GM03348 (cell line): ENCODE measurements at places on chromosomes 7 and 10.

GRCh38 chr10:22651276-22651980, 63.0 kb downstream of the PIP4K2A start:
- DNase-seq: no peak

DNA sequence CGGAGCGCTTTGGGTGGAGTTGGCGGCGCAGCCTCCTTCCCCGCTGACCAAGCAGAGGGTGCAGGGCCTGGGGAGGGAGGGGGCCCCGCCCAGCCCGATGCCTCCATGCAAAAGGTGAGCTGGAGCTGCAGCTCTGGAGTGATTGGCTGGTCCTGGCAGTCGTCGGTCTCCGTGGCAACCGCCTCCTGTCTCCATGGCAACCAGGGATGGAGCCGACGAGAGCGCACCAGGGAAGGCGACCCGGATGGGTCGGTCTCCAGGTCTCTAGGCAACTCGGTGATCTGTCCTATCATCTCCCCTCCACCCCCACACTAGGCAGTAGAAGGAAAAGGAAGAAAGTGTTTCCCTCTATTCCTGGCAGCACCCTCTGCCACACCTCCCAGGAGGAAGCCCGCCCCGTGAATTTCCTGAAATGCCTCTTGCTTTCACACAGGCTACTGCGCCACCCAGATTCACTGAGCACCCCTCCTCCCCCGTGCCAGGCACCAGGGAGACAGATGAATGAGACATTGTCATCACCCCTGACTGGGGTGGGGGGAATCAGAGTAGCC, 647 bp upstream of the NACAD start:
- peak; percentile 74 for DNase-seq

DNA sequence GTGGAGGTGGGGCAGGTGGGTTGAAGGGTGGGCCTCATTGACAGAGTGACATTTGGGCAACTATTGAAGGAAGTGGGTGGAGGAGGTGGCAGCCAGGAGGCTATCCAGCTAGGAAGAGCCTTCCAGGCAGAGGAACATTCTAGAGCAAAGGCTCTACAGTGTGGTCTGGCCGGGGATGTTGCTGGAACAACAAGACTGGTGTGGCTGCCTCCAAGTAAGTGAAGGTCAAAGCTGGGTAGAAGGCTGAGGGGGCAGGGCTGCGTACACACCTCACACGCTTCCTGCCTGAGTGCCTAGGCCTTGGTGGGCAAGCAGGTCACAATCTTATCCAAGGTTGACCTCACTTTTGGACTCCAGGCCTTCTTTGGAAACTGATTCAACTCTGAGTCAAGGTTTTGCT, 6.6 kb downstream of the CPA1 start:
- no peak for DNase-seq

- DNase-seq: peak; percentile 23
These were observed 10.7 kb downstream of the CUTC start for GRCh38 chr10:99742701-99743100.

DNA sequence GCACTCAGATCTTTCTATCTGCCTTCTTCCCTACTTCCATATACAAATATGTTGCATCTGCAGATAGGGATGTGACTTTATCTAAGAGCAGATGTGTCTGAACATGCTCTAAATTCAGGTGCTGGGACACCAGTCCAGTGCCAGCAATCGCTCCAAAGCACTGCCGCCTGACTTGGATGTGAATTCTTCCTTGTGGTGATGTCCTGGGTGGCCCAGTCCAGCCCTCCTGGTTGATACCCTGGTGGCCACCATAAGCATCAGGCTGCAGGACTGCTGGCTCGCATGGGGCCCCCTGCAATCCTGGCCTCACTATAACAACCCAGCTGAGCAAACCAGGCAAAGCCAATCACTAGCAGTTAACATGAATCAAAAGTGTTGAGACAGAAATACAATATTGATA, 149.2 kb upstream of the PDE1C start:
- DNase-seq: no peak
